ENCODE measurements at places on chromosomes 2 and 18.

DNA sequence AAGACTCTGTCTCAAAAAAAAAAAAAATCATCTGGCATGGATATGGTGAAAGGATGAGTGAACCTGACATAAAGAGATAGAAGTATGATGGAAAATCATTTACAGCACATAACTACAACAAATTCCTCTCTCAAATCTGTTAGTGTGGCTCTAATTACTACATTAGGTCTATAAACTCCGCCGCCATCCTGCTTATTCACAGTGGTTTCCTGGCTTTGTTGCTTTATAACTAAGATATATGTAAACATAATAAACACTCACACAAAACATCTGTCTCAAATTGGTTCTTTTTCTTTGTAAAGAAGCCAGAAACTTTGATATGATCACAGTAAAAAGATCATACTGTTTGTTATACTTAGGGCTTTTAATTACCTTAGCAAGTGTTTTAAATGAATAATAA is 412.6 kb upstream of the FAM98A start:
- DNase-seq: no peak

- DNase-seq: no peak
These were observed 8.4 kb downstream of the BCL11A start for GRCh38 chr2:60544954-60545560.

GRCh38 chr2:96264656-96265348 is 995 bp downstream of the TMEM127 start:
- no peak for DNase-seq

DNA sequence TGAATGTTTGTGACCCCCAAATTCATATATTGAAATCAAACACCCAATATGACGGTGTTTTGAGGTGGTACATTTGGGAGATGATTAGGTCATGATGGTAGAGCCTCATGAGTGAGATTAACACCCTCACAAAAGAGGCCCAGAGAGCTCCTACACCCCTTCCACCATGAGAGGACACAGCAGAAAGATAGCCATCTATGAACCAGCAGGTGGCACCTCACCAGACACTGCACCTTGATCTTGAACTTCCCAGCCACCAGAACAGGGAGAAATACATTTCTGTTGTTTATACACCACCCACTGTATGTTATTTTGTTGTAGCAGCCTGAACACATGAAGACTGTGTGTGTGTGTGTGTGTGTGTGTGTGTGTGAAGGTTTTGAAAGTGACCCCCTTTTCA is 58.1 kb downstream of the ST3GAL5 start:
- no peak for DNase-seq

DNA sequence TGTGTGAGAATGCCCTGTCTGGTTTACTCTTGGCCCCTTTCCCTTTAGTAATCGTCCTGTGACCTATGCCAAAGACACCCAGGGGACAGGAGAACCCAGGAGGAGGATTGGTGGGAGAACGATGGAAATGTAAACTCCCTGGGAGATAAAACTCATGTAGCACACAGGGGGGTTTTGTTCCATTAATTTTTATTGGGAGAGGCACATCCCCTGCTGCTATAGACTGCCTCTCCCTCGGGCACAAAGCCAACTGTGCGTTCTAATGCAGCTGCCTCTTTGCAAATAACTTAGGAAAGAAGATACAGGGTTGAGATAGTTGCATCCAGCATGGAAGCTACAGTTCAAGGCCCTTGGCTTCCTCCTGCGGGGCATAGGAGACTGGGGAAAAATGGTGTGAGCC is 489.6 kb downstream of the SLC4A3 start:
- DNase-seq: no peak

DNA sequence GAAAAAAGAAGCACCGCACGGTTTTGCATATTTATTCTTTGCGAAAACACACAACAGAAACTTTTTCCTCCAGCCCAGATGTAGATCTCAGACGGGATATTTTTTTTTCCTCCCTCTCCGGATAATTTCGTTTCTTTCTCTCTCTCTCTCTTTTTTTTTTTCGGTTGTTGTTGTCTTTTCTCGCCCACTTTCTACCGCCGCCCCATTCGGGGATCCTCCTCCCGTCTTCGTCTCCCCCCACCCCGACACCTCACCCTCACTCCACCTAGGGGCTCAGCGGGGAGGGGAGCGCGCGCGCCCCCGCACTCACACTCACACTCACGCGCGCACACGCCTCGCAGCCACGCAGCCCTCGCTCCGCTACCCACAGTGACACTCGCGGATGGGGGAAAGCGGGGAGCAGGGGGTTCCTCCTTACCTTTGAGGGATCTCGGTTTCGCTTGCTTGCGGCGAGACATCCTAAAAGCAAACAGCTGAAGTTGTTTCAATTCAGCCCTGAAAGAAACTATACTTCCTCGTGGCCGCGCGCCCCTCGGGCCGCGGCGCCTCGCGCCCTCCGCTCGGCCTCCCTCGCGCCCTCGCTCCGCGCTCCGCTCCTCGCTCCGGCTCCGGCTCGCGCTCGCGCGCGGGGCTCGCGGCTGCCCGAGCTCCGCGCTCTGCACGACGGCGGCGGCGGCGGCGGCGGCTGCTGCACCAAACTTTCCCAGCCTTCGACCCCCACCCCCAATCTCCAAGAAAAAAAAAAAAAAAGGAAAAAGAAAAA is 1.3 kb downstream of the ZNF521 start:
- no peak for DNase-seq

DNA sequence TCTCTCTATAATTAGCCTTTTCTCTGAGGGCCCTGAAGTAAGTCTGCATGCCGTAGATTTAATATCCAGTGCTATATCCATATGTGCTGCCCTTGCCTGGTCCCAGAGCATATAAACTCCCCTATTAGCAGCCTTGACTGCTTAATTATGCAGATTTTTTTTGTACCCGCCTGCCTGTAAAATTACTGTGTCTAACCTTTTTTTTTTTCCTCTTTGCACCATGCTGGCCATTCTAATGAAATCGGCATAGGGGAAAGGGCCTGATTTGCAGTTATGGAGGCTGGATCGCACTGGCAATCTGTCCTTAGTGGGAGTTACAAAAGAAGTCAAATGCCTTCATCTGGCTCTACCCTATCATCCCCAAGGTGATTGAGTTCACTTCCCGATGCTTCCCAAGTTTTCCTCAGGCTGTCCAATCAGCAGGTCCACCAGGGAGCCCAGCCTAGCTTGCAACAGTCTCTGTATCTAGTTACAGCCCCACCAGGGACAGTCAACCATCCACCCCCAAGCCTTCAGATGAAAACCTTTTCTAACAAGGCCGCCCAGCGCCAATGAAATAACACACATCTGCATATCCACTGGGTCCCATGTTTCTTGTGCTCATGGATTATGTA is 239.0 kb downstream of the ZNF521 start:
- DNase-seq: no peak

DNA sequence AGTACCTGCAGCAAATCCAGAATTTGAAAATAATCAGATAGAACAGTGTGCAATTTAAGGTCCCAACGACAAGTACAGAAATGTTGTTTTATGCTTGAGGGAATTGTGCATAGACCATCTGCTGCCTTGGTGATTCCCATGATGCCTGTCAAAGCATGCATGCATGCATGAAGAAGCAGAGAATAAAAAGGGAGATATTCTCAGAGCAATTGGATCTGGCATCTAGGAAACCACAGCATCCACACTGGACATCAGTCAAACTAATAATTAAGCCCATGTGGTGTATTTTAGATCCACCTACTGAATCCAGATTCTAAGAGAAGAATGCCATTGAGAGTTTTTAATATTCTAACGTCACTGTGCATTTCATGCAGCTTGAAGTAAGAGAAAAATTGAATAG is 361.2 kb downstream of the FSIP2 start:
- DNase-seq: no peak

- DNase-seq: no peak
These were observed 116.4 kb downstream of the NDUFA10 start for GRCh38 chr2:239908744-239909143.

DNA sequence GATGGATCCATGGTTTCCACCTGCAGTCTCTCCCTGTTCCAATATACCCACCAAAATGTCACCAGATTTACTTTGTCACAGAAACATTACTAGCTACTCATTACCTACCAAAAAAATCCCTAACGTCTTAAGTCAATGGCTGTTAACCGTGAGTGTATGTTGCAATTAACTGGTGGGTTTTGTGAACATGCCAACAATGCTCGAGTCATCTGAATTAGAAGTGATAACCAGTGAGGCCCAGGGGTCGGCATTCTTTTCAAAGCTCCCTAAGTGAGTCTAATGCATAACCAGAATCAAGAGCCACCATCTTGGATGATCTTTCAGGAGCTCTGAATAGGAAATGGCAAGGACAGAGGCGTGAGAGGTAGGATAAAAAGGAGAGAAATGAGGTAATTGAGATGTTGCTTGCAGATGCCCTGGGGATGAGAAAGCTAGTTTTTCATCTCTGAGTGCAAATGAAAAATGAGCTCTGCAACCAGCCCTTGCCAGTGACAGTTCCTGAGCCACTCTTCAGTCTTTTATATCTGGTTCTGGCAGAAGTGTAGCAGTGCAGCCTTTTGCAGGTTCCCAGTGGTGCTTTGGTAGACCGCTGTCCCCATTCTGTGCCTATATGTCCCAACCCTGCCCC is 130.0 kb upstream of the RND3 start:
- no peak for DNase-seq

DNA sequence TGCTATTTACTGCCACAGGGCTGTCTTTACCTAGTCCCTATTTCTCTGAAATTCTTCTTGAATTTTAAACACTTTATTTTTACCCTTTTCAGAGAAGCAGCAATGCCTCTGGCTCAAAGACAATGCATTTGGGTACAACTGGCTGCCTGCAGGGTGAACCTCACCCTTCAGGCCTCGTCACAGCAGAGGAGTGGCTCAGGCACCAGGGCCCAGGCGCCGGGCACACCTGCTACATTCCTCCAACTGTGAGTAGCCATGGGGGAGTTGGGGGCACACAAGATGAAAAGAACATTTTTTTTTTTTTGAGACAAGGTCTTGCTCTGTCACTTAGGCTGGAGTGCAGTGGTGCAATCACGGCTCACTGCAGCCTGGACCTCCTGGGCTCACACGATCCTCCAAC is 74.9 kb upstream of the KCNE4 start:
- DNase-seq: no peak

DNA sequence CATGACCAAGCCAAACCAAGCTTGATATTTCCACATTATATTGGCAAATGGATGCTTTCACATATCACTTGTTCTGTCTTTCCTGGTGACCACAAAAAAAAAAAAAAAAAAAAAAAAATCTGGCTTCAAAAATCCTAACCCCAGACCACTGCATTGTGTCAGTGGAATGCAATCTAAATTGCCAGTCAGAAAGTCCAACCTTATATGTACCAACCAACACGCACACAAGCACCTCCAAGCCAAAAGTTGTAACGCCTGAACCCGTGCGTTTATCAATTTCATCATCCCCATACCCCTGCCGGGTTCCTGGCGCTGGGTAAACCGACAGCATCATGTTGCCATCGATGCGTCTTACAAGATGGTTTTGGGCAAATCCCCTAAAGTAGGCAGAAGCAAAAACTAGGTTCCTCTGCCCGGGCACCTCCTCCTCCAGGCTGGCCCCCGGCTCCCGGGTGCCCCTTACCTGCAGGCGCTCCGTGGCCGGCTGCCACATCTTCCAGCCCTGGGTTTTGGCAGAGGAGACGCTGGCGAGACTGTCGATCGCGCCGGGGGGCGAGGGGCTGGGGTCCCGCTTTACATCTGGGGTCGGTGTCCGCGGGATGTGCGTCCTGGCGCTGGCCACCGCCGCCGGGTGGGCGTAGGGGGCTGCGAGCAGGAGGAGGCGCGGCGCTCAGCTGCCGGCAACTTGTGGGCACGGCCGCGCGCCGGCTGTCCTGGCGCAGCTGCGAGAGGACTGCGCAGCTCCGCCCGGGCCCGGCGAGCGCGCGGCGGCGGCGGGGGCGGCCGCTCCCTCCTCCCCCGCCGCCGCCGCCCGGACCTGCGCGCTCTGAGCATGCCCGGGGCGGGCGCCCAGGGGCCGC is at the start of gene PID1:
Gene PID1, minus strand, starts transcription at position 737 of the 860 bp plus-strand sequence. Its CDS starts 244 bp downstream, at position 493.
- DNase-seq: no peak

DNA sequence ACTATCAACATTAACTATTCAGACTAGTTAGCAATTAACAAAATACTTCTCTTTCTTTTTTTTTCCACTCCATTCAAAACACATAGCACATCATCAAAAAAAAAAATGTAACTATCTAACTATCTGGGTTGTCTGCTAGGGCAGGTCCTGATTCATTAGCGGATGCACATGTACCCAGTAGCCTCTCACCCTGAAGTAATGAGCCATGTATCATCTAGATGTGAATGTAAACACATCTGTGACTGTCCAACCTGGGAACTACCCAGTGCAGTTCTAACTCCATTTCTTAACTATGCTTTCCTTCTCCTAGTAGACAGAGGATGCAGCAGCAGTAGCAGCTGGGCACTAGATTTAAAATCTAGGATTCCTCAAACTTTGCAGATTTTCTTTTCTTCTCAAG is 183.1 kb upstream of the PIK3C3 start:
- DNase-seq: no peak

DNA sequence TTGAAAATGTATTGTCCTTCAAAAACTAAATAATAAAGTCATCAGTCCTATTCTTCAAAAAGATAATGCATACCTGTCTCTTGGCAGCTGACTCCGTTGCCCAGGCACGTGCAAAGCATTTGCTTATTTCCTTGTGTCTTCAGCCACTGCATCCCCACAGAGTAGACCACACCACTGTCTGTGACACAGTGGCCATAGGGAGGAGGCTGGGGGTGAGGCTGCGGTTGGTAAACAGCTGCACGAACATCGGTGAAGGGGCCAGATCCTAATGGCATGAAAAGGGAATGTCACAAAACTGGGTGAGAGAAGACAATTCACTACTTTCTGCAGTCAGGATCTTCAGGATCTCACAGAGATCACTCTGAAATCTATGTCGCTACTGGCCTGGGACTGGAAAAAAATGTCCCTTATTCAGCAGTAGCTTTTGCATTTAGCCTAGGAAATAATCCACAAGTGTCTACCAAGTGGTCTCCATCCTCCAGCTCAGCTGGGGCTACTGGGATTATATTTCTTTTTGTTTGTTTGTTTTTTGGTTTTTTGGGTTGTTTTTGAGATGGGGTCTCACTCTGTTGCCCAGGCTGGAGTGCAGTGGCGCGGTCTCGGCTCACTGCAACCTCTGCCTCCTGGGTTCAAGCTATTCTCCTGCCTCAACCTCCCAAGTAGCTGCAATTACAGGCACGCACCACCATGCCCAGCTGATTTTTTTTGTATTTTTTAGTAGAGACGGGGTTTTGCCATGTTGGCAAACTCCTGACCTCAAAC is 10.7 kb downstream of the FN1 start:
- DNase-seq: no peak

- DNase-seq: no peak
These were observed 63.2 kb downstream of the GNAL start for GRCh38 chr18:11752116-11752911.

GRCh38 chr18:34694591-34695165 is 15.4 kb upstream of the DTNA start:
- no peak for DNase-seq

DNA sequence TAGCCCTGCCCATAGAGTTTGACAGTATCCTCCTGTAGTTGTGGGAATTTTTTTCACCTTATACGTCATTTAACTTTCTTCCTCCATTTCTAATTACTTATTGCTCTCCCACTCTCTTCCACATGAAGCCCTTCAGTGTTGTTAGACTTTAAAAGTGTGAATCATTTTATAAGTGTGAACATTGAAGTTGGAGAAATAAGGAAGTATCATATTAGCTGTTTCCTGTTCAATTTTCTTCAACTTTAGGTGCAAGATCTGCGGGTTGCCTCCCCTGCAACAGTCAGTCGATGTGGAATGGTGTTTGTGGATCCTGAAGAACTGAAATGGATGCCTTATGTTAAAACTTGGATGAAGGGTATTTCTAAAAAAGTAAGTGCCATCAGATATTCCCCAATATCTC is 138.1 kb downstream of the DNAH6 start:
- DNase-seq: no peak

Data from NCI-H2081 treated with DMSO at 0.1 percent for 48 hours (cell line).